ENCODE measurements at places on chromosomes 13 and 19. TPM values are rescaled to one million over a fixed set of nuclear protein-coding genes. Genes with fewer than 3 reads are reported as not detected.

The RASIP1 gene
- total RNA-seq: 0.71 TPM

The UBXN6 gene
- total RNA-seq: 90.6 TPM

The ZFR2 gene
- not detected for total RNA-seq

The LILRB3 gene
- total RNA-seq: not detected

The PRR19 gene
- total RNA-seq: under 0.01 TPM

The RAB8A gene
- 67.3 TPM for total RNA-seq

The NEK5 gene
- 0.34 TPM for total RNA-seq

The AXL gene
- total RNA-seq: 40.2 TPM

The KIRREL2 gene
- total RNA-seq: not detected

The GPC5 gene
- total RNA-seq: 1.7 TPM

Data from nasal cavity respiratory epithelium epithelial cell of viscerocranial mucosa (primary cell).